RWPE1 (cell line): ENCODE measurements at places on chromosomes 13 and 19.

GRCh38 chr13:70817576-70817975 lies 709.3 kb upstream of the KLHL1 start:
- no peak for DNase-seq

- DNase-seq = no peak
Observed at GRCh38 chr13:93307136-93307535, 80.5 kb downstream of the GPC6 start.

- no peak for DNase-seq
Observed at GRCh38 chr19:10001899-10002298, 8.4 kb downstream of the COL5A3 start.

DNA sequence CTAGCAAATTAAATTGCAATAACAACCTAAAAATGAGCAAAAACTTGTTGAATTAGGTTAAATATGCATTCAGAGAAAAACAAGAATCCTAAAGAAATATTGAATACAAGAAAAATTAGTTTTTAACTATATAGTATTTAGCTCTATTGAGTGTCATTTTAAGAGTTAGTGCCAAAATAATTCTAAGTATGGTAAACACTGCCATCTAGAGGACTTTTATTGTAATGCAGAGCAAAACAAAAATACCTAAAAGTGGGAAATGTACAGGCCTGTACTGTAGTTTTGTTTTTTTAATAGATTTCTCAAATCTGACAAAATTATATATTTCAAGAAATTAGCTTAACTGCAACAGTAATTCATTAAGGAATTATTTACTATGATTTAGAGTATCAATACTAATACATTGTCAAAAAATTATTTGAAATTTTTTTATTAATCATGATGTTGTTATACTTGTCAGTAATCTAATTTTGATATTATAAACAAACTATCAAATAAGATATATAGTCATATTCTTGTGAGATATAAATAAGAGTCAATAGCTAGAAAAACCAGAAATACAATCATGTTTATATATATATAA lies 8.2 kb upstream of the PCDH9 start:
- DNase-seq = peak; percentile 5

GRCh38 chr19:54549224-54549623 lies 24.4 kb upstream of the LILRA2 start:
- no peak for DNase-seq

- DNase-seq = no peak
Observed at GRCh38 chr19:13100031-13100588, 2.5 kb downstream of the LYL1 start.

- peak; percentile 64 for DNase-seq
Observed at GRCh38 chr19:3784607-3785450, 1.4 kb downstream of the MATK start.
